Cardiac septum (tissue), 1 donor: ENCODE measurements at places on chromosomes 7 and 10. TPM values are rescaled to one million over a fixed set of nuclear protein-coding genes. Genes with fewer than 3 reads are reported as not detected.
A peak's percentile ranks its signal among the peaks of the same experiment; 100 is the strongest.

TECPR1 gene
- total RNA-seq, result 16.6 TPM

DNA sequence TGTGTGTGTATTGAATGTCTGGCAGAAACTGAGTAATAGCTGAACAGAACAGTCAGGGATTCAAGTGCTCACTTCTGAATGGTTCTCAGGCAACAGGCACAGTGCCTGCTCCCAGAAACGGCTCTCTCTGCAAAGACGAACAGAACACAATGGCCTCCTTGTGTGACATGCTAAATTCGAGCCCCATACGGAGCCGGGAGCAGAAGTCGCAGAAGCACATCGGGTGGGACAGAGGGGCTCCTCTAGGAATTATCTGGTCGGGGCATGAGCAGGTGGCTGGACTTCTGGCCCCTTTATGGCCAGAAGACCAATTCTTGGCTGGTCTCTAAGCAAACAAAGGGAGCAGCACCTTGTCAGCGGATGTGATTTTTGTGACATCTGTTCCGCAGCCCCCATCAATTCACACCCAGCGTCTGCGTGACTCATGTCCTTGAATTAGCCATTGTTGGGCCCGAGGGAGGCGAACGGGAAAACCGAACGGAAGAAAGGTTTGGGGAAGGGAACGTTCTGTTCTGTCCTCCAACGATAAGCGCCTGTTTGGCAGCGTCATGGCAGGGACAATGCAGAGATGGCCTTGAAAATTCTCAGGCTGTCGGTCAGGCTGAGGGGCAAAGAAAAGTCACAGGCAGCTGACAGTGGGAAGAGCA is 47.3 kb upstream of the NPTX2 start:
- no peak for DNase-seq

SLC26A4 gene
- 1.5 TPM for total RNA-seq

AKR1C1 gene
- 14.2 TPM for total RNA-seq

TRIM56 gene
- 16.6 TPM for total RNA-seq

GRCh38 chr7:54015251-54015650 is 526.9 kb upstream of the VSTM2A start:
- no peak for DNase-seq

- no peak for DNase-seq
Measured at GRCh38 chr10:7786430-7786829, 1.4 kb downstream of the KIN start.

DNA sequence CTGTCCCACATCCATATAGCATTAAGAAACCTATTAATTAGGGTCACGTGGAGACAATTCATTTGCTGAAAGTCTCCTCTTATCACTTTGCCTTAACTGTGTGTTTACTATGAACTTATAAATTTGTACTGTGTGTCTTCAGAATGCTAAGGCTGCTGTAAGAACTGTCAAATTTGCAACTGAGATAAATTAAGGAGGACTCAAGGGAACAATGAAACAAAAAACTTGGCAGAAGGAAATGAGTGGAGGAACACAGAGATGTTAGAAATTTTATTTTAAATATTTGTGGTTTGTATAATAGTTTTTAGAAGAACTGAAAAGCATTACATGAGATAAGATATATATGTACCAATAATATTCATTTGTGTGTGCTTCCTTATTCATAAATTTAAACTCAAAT is 1005.3 kb upstream of the SORCS1 start:
- DNase-seq, result no peak

RAB19 gene
- total RNA-seq, result not detected

DNA sequence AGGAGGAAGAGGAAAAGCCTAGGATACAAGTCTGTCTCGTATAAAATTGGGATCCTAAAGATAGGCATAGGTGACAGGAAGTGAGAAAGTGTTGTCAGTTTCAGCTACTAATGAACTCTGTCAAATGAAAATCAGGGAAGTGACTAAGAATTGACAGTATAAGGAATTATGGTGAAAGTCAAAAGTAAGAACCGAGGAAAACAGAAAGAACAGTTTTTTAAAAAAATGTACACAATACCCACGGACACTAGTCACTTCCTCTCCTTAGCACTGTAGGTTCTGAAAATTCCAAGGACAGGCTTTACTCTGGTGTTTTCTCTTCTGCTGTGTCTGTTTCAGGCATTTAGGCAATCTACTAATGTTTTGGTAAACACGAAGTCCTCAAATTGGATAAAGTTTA is 42.3 kb downstream of the ATAD1 start:
- no peak for DNase-seq

- DNase-seq, result no peak
Measured at GRCh38 chr7:148723166-148723559, 24.5 kb downstream of the CUL1 start.

GRCh38 chr7:90552521-90552920 is 43.6 kb upstream of the CDK14 start:
- DNase-seq, result no peak

GRCh38 chr10:116271593-116272439 is 1.2 kb downstream of the GFRA1 start:
- DNase-seq, result no peak

ANKIB1 gene
- total RNA-seq, result 59.4 TPM

DNA sequence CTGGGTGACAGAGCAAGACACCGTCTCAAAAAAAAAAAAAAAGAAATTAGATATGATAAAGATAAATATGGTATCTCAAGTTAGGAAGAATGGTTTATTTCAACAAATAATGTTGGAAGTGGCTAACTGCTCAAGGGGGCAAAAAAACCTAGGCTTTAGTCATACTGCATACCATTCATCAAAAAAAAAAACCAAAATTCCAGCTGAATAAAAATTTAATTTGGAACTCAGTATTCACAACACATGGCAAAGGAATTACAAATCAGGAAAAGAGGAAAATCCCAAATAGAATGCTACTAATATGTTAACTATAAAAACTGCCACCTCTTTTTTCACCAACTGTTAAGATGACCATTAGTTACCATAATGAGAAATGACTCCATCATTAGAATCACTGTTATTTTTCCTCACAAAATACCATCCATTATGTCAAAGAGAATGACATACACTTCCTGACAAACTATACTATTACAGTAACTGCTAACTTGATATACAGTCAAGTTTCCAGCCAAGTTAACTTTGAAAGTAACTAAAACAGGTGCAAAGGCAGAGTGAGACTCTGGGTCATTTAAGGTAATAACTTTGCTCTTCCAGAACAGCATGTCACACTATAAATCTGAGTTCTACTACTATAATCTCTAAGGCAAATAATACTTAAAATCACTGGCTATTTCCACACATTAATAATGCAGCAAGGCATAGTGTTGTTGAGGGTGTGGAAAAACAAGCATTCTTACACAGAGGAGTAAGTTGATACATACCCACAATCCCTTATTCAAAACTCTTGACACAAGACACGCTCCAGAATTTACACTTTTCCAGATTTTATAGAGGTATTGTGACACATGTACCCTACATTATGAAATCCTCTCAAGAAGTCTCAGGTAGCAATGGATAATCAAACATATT is 10.2 kb downstream of the KBTBD2 start:
- DNase-seq, result no peak

- DNase-seq, result no peak
Measured at GRCh38 chr10:124157271-124157681, 63.9 kb upstream of the CHST15 start.

ELMO1 gene
- total RNA-seq, result 11.4 TPM

SPDYE2 gene
- not detected for total RNA-seq

GRCh38 chr7:21526007-21526406 is 16.8 kb upstream of the DNAH11 start:
- DNase-seq, result no peak

- DNase-seq, result no peak
Measured at GRCh38 chr7:70696201-70696754, 435.7 kb upstream of the GALNT17 start.

DNA sequence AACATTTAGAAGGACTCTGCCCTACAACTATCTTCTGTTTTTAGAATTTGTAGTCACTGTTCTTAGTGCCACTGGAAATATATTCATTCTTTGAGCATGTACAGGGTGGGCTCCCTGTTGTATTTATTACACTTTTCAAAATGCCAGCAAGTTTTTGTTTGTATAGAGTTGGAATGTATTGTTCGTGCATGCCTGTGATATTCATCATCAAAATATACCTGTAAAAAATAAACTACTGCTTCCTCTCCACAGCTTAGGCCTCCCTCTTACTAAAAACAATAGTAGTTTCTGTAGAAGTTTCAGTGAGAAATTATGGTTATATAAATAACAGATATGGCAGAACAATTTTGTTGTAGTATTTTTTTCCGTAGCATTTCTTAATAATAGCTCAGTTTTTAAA is 61.6 kb downstream of the NHLRC2 start:
- no peak for DNase-seq

GRCh38 chr10:47044741-47045140 is 133.5 kb downstream of the PTPN20 start:
- peak; percentile 72 for DNase-seq

DNA sequence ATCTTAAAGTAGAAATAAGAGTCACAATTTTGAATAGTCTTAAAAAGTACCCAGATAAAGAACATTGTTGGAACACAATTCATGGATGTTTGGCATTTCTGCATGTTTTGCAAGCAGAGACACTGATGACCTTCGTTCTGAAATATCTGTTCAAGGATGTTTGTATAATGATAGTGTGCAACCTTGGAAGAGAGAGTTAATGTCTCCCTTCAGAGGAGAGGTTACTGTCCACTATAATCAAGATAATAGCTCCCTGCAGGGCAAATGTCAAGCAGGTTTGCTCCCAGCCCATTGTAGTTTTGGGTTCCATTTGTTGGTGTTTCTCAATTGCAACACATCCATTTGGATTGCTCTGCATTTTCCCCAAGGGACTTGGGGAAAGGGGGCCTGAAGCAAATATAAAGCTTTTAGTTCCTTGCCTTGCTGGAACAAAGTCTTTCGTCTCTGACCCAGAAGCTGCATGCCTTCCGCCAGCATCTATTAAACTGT is 45.2 kb downstream of the COL1A2 start:
- no peak for DNase-seq

- DNase-seq, result no peak
Measured at GRCh38 chr10:95559896-95560277, 1.3 kb downstream of the SORBS1 start.

DNA sequence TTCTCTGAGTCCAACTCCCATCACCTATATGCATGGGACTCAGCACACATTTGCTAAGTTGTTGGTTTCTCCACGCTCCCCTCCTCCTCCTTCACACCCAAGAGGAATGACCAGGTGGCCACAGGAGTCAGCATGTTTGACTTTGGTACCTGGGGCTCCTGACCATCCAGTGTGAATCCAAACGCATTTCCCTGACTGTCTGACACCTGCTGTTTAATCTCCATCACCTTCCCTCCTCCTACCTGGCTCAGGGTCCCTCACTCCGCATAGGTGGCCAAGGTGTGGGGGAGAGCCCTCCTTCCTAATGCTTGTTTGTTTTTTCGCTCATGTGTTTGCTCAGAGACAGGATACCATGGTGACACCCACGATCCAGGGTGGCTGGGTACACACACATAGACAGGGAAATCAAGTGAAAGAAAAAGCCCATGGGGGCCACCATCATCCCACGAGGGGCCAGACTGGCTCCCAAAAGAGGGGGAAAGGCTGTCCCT is 194.9 kb downstream of the KCNMA1 start:
- DNase-seq, result no peak

TLL2 gene
- 3.8 TPM for total RNA-seq

DNA sequence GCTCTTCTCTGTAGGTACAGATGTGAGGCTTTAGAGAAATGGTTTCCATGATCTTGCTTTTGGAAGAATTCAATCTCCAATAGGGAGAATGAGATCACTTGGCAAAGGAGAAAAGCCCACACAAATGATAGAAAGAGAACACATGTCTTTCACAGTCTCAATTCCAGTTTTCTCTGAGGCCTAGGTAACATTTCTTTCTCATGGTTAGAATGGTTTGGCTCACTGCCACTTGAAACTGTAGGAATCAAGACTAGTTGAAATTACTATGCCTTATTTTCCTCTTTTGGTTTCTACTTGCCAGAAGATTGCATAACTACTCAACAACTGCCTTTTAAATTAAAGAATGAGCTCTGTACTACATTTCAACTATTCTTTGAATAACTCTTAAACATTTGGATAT is 276.5 kb upstream of the TEX47 start:
- DNase-seq, result no peak
